ENCODE measurements at places on chromosomes 5 and 9.
A peak's percentile ranks its signal among the peaks of the same experiment; 100 is the strongest.

DNA sequence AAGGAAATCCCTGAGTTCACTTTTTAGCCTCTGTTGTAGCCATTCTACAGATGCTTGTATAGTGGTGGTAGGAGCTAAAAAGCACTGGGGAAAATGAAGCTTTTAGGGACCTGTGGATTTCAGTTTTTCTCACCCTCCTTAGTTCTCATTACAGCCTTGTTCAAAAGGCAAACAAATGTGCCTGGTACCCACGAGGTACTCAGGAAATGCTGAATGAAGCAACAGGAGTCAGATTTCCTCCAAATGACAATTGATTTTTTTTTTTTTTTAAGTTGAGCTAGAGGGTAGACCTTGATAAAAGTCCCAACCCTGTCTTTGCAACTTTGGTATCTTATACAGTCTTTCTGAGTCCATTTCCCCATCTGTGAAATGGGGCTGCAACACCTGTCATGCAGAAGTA is 21.3 kb upstream of the TMOD1 start:
- DNase-seq = no peak

GRCh38 chr5:129639331-129639730 is 108.6 kb upstream of the MINAR2 start:
- no peak for DNase-seq

DNA sequence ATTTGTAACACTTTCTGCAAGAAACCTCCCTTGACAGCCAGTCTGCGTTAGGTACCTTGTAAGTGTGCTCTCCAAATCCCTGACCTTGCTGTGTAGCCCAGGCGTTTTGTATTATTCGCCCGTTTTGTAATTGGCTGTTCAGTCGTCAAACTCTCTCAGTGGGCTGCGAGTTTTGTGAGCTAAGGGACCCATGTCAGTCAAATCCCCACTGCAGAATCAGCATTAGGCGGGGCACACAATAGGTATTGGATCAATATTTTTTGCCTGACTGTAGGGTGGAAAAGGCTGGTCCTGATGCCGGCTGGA is 665 bp downstream of the DNAJC18 start:
- DNase-seq = no peak

DNA sequence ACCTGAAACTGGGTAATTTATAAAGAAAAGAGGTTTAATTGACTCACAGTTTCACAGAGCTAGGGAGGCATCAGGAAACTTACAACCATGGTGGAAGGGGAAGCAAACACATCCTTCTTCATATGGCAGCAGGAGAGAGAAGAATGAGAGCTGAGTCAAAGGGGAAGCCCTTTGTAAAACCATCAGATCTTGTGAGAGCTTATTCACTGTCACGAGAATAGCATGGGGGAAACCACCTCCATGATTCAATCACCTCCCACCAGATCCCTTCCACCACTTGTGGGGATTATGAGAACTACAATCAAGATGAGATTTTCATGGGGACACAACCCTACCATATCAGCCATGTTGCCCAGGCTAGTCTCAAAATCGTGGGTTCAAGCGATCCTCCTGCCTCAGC is 143.4 kb downstream of the FGF18 start:
- DNase-seq = peak; percentile 53

GRCh38 chr9:107730666-107731065 is 241.1 kb upstream of the KLF4 start:
- DNase-seq = no peak

DNA sequence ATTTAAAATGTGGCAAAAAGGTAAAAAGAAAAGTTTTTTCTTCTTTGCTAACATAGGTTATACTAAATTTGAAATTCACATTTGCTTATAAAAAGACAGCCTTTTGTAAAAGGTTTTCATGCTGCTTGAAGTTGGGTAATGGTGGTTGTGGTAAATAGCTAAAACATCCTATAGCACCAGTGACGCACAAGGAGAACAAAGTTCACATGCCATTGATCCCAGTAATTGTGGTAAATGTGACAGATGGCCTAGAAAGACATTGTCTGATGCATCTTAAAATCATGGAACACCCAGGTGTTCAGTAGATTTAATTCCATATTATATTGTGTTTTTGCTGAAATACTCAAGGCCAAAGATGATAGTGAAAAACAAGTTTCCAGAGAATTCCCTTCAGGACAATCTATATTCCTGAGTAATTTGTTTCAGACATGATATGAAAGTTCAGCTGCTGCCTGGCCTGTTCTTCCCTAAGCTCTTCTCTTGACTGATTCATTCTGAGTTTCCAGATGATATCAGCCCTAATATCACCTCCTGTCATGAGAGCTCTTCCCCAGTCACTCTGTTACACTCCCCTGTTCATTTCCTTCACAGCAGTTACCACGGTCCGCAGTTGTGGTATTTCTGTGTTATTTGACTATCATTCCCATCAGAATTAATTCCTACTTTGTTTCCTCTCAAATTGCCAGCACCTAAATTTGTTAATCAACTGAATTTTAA is 4.6 kb upstream of the FBXL17 start:
- peak; percentile 90 for DNase-seq

- DNase-seq = no peak
Measured at GRCh38 chr9:136722969-136723356, 10.6 kb downstream of the DIPK1B start.

DNA sequence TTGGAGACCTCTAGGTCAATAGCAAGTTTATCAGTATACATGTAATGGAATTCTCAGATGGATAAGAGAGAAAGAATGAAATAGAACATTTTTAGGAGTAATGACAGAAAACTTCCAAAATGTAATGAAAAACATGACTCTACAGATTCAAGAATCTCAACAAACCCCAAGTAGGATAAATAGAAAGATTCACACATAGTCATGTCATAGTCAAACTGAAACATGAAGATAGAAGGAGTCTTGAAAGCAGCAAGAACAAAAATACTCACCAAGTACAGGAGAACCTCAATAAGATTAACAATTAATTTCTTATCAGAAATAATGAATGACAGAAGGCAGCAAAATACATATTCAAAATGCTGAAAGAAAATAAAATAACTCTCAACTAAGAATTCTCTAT is 164.5 kb downstream of the SPATA31D1 start:
- no peak for DNase-seq

GRCh38 chr9:14389146-14389545 is 75.2 kb upstream of the NFIB start:
- peak; percentile 60 for DNase-seq

DNA sequence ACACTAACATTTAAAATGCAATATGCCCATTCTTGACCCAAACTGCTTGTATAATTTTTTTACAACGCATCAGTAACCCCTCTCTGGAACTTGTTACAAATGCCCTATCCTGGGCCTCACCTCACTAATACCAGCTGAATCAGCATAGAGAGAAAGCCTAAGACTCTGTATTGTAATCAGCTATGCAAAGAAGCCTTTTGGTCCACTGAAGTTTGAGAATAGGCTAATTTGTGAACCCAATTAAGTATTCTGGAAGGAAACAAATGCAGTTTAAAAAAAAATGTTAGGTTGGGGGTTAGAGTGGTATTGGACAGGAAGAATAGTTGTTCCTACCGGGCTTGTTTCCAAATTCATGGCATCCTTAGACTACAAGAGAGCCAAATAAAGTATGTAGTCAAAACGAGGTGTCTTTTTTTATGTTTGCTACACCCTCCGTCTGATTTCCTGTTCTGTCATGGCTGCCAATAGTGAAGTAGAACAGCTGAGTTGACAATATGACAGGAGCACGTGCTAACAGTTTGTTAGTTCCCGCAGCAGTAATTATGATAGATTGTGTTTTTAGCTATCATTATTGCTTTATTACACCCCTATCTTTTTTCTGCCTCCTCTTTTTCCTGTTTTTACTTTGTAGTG is 1048.7 kb upstream of the NUDT12 start:
- no peak for DNase-seq

- DNase-seq = peak; percentile 95
Measured at GRCh38 chr9:70438341-70438928, 24.0 kb upstream of the KLF9 start.

GRCh38 chr5:143914756-143915155 is 102.8 kb downstream of the HMHB1 start:
- DNase-seq = no peak

GRCh38 chr5:171080186-171080938 is 218.5 kb downstream of the RANBP17 start:
- DNase-seq = no peak

DNA sequence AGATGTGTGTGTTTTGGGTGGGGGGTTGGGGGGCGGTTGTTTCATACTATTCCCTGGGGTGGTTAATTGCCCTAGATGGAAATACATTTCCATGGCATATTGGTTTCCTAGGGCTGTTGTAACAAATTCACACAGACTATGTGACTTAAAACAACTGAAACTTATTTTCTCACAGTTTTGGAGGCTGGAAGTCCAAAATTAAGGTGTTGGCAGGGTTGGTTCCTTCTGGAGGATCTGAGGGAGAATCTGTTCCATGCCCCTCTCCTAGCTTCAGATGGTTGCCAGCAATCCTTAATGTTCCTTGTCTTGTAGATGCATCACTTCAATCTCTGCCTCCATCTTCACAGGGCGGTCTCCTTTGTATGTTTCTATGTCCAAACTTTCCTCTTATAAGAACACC is 353.7 kb upstream of the ACTBL2 start:
- DNase-seq = no peak

DNA sequence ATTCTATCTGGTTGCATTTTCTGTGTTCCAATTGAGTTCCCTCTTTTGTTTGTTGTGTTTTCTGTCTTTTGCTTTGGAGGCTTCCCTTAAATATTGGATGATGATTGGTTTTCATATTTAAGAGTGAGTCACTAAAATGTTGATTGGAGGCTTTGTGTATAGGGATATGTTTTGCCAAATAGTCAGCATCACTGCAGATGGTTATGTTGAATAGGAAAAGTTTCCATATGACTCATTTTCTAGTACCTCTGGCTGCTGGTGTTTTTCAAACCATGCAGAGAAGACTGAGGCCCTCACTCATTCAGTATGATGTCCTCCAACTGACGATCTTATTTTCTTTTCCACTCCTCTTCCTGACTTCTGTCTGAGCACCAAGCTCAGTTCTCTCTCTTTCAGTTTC is 1290.0 kb downstream of the EFNA5 start:
- peak; percentile 60 for DNase-seq

- no peak for DNase-seq
Measured at GRCh38 chr5:53361708-53362107, 118.7 kb upstream of the FST start.

DNA sequence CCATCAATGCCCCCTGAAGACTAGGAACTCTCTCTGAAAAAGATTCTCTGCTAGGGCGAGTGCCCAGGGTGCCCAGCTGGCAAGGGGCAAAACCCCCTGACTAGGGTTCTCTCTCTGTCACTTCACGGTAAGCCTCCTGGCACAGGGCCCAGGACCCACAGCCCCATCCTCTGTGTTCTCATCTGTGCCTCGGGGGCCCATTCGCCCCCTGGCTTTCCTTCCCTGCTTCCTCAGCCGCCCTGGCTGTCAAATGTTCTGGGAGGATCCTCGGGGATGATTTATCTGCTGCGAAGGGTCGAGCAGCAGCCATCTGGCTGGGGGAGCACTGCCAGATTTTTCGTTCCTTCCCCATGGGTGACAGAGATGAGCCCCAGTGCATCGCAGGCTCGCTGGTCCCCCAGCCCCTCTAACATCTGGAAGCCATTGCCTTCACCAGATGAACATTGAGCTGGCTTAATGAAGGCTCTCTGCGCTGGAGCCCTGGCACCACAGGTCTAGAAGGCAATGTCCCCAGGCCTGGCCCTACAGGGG is 24.2 kb downstream of the HMCN2 start:
- no peak for DNase-seq

DNA sequence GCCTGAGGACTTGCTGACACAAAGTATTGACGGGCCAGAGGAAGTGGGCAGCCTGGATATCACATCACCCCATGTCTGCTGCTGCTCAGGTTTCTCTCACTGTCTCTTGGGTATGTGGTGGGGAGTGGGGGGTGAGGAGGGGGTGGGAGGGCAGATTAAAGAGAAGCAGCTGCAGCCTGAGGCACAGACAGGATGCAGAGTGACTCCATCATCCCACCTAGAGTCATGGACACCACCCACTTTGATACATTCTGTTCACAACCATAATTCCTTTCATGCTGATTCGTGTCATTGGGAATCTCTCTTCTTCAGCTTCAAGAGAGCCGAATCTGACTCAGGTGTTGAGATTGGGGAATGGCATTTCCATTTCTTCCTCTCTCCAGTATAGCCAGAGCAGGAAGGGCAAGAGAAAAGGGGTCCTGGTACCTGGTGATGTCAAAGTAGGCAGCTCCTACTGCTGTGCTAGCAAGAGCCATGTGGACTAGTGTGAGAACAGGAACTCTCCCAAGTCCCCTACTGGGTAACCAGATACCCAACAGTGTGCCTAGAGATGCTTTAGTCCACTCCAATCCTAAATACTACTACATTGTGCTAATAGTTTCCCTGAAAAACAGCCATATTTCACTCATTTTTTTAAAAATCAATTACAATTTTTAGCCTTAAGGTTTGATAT is 22.4 kb downstream of the GRAMD2B start:
- no peak for DNase-seq

Data from fibroblast of mammary gland (primary cell).